ENCODE measurements at places on chromosomes 3 and 15.

- peak; percentile 52 for DNase-seq
Observed at GRCh38 chr3:20316238-20316637, 130.2 kb upstream of the SGO1 start.

- no peak for DNase-seq
Observed at GRCh38 chr15:92846741-92847140, 53.4 kb upstream of the CHD2 start.

DNA sequence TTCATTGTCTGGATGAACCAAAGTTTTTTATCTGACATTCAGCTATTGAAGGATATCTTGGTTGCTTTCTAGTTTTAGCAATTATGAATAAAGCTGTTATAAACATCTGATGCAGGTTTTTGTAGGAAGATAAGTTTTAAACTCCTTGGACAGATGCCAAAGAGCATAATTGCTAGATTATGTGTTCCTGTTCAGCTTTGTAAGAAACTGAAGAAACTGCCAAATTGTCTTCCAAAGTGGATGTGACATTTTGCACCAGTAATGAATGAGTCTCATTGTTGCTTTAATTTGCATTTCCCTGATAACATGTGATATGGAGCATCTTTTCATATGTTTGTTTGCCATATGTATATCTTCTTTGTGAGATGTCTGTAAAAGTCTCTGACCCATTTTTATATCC is 239.9 kb upstream of the TTC14 start:
- no peak for DNase-seq

GRCh38 chr3:120864541-120864940 is 43.5 kb upstream of the STXBP5L start:
- DNase-seq, result no peak

DNA sequence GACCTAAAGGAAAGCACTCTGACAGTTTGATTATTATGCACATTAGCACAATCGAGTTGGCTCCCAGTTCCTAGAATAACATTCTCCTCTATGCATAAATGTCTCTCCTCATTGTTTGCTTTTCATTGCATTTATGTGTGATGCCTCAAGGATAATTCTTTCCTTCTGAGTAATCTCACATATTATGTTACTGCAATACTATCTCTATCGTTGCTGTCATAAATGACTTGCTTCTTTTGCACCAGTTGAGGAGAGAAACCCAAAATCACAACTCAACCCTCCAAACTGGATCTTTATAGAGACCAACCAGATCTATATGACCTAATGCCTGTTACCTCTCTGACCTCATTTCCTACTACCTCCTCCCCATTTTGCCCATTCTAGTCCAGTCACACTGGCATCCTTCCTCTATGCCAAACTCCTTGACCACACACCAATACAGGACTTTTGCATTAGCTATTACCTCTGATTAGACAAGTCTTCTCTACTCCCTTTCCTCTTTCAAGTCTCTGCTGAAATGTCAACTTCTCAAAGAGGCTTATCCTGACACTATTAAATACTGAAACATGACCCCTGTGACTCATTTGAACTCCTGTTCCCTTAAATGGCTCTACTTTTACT is 1026.0 kb downstream of the TUSC7 start:
- no peak for DNase-seq

- no peak for DNase-seq
Observed at GRCh38 chr3:125605756-125606155, 10.5 kb upstream of the OSBPL11 start.

- DNase-seq, result no peak
Observed at GRCh38 chr15:39396979-39397615, 183.8 kb upstream of the THBS1 start.

GRCh38 chr15:59453474-59454215 is 15.7 kb downstream of the FAM81A start:
- no peak for DNase-seq

- DNase-seq, result no peak
Observed at GRCh38 chr3:16508243-16508578, 5.3 kb downstream of the RFTN1 start.

DNA sequence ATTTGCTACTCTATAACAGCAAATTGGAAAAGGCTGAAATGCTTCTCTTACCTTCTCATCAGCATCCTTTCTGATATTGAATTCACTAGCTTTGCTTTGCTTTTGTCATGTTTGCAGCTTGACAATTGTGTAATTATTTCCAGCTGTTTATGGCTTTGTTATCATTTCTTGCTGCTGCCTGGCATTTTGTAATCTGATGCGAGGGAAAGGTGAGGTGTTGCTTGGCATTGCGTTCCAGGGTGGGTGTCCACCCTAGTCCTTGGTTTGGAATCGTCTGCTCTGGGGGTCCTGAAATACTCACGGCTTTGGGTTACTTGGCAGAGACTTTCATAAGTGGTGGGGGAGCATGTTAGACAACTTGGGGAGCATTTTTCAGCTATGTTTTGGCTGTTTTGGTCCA is 2.9 kb downstream of the CACNA2D3 start:
- no peak for DNase-seq

GRCh38 chr3:181610083-181610972 is 101.4 kb upstream of the SOX2 start:
- peak; percentile 73 for DNase-seq

DNA sequence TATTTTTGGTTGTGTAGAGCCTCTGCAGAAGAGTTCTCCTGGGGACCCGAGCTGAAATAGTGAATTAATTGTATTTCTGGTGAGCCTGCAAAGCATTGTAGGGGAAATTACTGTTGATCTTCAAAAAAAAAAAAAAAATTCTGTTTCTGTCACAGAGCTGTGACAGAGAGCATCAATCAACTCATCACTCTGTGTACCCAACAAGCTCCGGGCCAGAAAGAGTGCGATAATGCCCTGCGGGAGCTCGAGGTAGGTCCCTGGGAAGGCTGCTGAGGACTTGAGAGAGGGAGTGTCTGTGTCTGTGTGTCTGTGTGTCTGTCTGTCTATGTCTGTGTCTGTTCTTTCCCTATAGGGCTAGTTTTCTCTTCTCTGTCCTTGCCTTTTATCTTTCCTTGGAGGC is 294.4 kb upstream of the TPM1 start:
- peak; percentile 52 for DNase-seq

DNA sequence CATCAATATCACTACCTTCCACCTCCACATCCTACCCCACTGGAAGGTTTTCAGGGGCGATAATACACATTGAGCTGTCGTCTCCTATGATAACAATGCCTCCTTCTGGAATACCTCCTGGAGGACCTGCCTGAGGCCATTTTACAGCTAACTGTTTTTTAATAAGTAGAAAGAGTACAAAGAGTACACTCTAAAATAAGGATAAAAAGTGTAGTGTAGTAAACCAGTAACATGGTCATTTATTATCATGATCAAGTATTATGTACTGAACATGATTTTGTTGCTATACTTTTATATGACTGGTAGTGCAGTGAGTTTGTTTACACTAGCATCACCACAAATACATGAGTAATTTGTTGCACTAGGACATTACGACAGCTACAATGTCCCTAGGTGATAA is 46.6 kb upstream of the SSR3 start:
- no peak for DNase-seq

DNA sequence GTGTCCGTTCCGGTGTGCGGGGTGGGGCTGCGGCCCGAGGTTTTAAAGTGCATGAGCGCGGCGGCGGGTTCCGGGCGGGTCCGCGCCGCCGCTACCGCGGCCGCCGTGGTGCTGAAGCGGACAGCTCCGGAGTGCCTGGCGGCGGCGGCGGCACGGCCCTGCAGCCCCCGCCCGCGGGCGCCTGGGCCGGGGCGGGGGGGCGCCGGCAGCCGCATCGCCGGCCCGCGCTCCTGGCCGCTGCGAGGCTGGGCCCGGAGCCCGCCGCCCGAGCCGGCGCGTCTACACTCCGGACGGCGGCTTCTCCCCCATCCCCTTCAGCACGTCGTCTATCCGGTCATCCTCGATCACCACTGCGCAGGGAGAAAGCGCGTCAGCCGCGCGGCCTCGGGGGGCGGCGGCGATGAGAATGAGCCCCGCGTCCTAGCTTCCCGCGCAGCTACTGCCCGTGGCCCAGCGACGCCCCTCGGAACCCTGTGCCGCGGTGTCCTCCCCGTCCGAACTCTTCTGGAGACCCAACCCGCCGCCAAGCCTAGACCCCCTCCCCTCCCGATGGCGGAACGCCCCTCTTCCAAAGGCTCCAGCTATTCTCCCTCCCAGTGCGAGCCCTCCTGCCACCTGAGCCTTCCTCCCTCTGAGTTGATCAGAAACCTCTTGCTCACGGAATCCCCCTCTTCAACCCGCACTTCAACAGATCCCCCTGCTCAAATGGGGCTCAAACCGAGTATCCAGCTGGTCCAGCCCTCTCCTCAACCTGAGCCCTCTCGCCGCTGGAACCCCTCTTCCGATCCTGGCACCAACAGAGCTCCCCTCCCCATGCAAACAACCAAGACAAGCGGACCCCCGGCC is 1.3 kb downstream of the CAMK2N2 start:
- no peak for DNase-seq

DNA sequence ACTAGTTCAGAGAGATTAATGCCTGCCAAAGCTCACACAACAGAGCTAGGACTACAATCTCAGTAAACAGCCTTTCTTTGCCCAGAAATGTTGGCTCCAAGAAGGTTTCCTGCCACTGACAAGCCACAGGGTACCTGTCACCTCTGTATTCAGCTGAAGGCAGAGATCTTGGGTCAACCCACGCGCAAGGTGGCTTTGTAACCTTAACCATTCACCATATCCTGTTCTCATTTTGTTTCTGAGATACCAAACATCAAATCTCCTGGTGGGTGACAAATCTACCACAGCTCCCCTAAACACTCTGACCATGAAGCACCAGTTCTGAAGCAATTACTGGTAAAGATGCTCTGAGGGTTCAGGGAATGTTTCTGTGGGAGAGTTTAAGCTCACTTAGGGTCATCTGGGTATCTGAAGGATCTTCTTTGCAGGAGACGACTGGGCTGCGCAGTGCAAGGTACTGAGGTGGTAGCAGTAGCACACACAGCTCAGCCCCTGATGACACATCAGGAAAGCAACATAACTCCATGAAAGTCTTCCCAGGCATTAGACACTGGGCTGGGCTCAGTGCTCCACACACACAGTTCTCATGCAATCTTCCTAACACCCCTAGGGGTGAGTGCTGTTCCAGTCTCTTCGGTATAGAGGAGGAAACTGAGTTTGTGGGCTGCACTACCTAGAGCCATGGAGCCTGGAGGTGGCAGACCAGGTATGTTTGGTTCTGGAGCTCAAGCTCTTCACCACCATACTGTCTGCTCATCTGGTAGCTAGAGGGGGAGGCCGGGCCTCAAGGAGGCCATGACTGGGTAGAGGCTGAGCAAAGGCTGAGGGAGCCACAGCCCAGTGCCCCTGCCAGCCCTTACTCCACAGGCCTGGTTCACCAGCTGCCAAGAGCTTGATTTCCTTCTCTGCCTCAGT is 7.7 kb downstream of the CXCR6 start:
- no peak for DNase-seq

- DNase-seq, result no peak
Observed at GRCh38 chr15:41919954-41920538, 26.2 kb upstream of the SPTBN5 start.

DNA sequence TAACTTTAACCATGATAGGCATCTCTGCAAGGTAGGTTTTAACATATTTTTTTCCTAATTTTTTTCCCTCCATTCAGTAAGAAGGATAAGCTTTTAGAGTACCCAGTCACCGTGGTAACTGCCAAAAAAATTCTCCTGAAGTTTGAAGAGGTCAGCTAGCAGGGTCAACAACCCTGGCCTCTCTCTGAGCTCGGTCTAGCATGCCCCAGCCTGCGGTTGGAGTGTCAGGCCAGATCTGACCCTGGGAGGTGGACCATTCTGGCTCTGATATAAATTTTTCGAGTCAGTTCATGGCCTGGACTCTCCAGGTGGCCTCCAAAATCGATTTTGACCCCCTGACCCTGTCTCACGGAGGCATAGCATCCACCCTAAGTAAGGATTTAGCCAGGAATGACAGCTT is 29.7 kb downstream of the SOX2 start:
- DNase-seq, result no peak

DNA sequence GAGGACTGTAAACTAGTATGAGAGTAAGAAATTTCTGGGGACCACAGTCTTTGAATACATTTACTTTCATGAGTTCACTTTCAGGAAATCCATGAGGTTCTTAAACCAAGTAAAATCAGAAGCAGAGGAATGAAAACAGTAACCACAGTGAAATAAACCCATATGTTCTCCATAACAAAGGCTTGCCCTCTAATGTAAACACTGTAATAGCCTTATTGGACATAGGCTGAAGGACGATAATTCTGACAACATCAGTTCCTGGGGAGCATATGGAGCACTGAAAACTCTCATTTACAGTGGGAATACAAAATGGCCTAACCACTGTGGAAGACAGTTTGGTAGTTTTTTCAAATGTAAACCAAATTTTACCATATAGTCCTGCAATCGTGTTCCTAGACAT is 965.8 kb downstream of the NSUN3 start:
- no peak for DNase-seq

GRCh38 chr15:73677146-73677607 is 7.0 kb upstream of the CD276 start:
- DNase-seq, result peak; percentile 34

GRCh38 chr3:9340472-9340902 is 22.4 kb upstream of the THUMPD3 start:
- DNase-seq, result no peak

DNA sequence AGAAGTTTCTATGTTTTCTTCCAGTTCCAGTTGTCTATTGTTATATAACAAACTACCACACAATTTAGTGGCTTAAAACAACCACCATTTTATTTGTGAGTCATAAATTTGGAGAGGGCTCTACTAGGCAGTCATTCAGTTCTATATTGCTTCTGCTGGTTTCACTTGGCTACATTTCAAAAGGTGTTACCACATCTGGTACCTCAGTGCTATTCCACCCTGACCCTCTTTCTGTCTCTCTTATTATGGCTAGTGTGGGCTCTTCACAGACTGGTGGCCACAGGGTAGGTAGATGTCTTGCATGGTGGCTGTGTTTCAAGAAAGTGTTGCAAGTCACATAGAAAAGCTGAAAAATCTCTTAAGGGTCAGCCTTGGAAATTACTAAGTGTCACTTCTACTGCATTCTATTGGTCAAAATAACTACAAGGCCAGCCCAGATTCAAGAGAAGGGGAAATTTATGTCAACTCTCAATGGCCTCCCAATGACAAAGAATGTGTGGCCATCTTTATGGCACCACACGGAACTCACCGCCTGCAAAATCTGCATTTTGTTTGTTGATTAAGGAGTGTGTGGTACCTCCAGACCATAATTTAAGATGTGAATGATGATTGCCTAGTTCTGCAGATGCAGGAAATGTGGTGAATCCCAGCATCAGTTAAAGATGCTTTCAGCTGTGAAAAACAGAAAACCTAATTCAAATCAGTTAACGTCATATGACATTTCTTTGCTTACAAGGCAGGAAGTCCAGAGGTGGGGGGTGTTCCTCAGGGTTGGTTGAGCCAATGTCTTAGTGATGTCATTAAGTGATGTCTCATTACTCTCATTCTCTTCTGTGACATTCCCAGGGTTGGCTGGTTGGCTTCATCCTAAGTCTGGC is 105.8 kb upstream of the RASGRP1 start:
- DNase-seq, result no peak

GRCh38 chr3:170458285-170458684 is 39.6 kb downstream of the CLDN11 start:
- DNase-seq, result no peak
